ENCODE measurements at places on chromosomes 2 and 18.

GRCh38 chr2:233006648-233007047 lies 6.4 kb downstream of the NGEF start:
- no peak for DNase-seq

DNA sequence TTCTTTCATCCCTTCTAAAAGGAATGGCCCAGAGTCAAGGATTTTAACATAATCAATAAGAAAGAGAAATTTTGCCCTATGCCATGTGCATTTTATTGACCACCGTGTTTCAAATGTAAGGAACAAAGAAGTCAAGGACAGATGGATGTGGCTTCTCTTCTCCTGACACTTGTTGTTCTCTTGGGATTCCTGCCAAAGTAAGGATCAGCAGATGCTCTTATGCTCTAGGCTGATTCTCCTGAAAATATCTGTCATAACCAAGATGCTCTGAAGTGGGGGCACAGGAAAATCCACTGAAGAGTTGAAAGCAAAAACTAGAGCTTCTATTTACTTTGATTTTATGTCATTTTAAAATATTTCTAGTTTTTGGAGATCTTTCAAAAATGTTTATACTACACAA lies 72.9 kb upstream of the SYT4 start:
- no peak for DNase-seq

- DNase-seq = no peak
Observed at GRCh38 chr2:102508863-102509262, 35.8 kb downstream of the SLC9A4 start.

DNA sequence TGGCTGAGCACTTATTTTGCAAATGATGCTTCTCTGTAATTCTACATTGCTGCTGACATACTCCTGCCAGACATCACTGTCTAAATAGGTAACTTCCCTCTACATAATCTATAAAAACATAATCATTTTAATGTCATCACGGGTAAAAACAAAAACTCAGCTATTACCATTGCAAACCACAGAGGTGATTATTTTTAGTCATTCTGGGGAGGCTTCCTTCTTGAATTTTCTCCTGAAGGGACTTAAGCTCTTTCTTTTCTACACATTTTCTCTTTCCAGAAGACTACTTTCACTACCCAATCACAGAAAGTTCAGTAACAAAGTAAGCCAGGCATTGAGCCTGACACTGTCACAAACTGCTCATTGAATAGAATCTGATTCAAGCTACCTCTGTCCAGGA lies 40.4 kb upstream of the NFU1 start:
- DNase-seq = no peak

GRCh38 chr2:234797566-234798250 lies 154.1 kb upstream of the SH3BP4 start:
- DNase-seq = no peak

DNA sequence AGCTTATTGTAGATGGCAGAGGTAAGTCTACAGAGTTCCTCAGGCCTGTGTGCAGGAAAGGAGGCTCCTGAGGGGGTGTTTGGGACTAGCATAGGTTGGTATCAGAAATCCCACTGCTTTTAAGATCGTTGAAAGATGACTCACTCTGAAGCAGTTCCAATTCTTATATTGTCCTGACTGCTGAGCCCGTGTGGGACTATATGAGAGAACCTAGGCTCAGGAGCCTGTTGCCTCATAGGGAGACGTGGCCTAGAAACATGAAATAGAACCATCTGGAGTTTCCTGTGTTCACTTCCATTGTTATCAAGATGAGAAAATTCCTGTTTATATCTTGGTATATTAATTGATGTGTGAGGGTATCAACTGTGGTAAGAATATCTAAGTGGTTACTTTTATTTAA lies 5.7 kb downstream of the CCT7 start:
- DNase-seq = no peak

DNA sequence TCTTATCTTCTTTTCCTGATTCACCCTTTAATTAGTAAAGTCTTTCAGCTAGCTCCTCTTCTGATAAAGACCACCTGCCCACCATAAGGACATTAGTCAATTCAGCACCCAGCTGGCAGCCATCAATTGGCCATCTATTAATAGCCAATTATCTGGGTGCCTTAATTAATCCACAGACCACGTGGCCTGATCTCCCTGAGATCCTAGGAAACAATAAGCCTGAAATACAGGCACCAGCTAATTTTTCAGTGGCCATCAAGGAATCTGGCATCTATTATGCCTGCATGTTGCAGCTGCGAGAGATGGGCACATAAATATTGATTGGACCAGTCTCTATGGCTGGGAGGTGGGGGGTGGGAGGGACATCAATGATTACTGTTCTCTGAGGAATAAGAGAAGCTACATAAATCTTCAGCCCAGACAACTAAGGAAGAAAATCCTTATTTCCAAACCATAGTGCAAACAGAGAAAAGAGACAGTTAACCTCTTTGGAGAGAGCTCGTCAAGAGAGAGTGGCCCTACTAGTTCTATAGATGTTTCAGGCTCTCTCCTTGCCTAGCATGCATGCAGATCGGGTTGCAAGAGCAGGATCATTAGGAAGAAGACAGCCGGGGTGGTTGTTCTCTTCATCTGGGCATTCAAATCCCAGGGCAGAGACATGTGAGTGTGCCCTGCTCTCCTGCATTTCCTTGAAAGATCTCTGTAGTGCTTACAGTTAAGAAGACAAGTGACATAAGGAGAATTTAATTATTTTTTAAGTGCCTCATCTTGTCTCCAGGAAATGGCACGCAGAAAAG lies 8.7 kb downstream of the GALNT14 start:
- no peak for DNase-seq

DNA sequence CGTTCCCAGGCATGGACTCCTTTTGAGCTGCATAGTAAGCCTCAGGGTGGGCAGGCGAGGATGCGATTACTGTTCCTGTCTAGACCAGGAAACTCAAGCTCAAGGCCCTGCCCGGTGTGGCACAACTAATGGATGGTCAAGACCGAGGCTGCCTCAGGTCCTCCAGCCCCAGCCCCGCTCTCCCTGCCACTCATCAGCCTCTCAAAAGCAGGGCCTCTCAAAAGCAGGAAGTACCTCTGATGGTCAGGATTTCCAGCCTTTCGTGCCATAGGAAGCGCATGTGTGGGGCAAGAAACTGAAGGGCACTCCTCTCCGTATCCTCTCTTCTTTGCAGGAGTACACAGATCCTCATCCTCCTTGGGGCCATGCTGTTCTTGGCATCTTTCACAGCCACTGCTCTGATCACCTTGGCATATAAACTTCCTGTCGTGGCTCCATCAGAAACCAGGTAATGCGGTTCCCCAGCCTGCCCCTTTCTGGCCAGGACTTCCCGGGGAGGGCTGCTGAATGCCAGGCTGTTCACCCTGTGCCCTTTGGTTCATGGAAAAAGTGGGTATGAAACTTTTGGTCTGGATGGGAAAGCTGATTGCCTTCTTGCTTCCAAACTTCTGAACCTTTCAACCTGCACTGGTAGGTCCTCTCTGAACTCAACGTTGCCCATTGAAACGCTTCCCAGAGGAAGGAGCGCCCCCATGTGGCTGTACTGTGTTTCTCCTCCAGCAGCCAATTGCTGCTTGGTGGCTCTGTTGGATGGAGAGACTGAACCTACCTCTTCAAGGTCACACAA lies 82.8 kb upstream of the SEC11C start:
- no peak for DNase-seq

GRCh38 chr2:192993059-192993458 lies 798.3 kb upstream of the TMEFF2 start:
- DNase-seq = no peak

GRCh38 chr18:31040686-31041270 lies 1.8 kb downstream of the DSC3 start:
- DNase-seq = no peak

- no peak for DNase-seq
Observed at GRCh38 chr2:97788986-97789644, 75.7 kb downstream of the ZAP70 start.

DNA sequence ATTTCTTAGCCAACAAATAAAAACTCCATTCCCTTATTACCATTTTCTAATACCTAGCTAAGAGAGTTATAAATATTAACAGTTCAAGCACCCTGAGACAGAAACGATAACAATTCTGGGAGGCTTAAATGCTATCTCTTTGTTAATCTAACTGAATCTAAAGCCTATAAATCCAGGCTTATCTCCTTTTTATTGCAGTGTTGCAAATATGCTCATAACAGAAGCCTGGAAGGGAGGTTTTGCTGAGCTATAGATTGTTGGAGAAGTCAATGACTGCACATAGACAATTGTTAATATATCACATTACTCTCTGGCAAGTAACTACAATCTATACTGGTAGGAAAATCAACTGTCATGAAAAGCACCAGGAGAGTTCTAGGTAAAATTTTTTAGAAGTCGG lies 30.2 kb downstream of the ATF2 start:
- no peak for DNase-seq

All from activated naive CD4-positive, alpha-beta T cell treated with anti-CD3 and anti-CD28 coated beads, Interleukin-2, amount 50 U/mL, for 72 hours (primary cell).